Vagina (tissue), 2 donors: ENCODE measurements at places on chromosomes 4 and X.

- no peak for DNase-seq
Observed at GRCh38 chrX:6175914-6176313, 52.8 kb downstream of the NLGN4X start.

DNA sequence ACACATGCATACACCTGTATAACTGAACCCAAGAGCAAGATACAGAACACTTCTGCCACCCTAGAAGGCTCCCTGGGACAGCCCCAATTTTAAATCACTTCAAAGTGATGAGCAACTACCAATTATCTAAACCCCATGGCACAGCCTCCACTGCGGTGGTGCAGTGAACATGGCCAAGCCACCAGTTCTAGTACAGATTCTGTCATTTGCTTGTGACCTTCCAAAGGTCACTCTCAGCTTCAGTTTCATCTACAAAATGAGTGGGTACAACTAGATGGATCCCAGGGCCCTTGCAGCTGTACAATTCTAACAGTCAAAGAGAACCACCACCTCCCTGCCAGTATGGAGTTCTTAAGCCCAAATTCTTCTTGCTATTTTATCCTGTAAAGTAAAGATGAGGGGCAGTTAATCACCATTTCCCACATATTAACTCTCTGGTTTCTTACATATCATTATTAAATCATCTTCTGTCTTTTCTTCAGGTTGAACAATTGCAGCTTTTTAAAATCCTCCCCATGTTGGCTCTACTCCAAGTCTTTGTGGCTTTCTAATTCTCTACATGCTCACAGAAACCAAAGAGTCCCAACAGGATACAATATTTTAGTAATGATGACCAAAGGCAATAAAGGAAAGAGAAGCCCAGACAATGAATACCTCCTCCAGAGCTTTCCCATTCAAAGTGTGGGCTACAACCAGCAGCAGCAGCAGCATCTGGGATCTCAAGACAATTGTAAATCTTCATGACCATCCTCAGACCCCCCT, 39.0 kb upstream of the GPM6B start:
- DNase-seq, result no peak

DNA sequence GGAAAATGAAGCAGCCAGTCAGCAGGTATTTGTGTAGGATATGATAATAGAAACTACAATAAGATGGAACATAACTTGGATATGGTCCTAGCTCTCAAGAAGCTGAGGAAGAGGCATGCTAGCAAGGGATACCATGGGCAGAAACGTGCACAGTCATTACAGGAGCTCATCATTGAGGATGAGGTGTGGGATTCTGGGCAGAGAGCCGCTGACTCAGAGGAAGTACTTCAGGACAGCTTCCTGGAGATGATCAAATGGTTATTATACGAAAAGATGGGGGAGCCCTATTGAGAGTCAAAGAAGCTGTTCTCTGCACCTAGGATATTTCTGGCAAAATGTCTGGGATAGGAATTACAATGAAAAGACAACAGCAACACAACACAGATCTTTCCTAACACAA, 116.0 kb upstream of the PDE5A start:
- DNase-seq, result no peak

DNA sequence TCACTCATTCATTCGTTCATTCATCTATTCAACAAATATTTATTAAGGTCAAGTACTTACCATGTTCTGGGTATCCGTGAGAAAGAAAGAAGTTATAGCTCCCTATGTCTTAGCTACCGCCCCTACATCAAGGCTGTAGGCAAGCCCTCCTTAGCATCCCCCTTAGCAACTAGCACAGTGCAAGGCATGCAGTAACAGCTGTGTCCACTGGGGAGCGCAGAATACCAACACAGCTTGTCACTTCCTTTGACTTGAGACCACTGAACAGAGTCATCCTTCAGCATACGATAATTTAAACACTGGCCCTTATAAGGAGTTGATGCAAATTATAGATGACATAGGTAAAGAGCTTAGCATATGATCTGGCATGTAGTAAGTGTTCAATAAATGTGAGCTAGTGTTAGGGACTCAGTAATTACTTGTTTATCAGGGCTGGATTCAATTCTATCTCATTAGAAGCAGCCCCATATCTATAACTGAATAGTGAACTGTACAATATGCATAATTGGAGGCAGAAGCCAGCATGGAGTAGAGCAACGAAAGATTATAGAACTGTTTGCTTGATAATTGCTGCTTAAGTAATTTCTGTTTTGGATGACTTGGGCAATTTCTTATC, 8.7 kb downstream of the KIAA1210 start:
- DNase-seq, result no peak

GRCh38 chrX:141638550-141638949, 49.0 kb downstream of the SPANXA2 start:
- DNase-seq, result no peak

GRCh38 chrX:153905481-153906095, 1.1 kb downstream of the AVPR2 start:
- DNase-seq, result no peak

DNA sequence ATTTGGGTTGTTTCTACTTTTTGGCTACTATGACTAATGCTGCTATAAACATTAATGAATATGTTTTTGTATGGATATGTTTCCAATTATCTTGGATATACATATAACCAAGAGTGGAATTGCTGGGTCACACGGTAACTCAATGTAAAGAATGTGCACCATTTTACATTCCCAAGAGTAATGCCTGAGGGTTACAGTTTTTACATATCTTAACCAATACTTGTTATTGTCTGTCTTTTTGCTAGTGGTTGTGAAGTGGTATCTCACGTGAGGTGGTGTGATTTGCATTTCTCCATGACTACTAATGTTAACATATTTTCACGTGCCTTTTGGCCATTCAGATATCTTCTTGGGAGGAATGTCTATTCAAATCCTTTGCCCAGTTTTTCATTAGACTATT, 200.3 kb upstream of the MAB21L2 start:
- DNase-seq, result no peak

- no peak for DNase-seq
Observed at GRCh38 chrX:124226129-124226528, 106.3 kb upstream of the TEX13D start.

- DNase-seq, result no peak
Observed at GRCh38 chrX:67207912-67208311, 335.9 kb upstream of the AR start.

- no peak for DNase-seq
Observed at GRCh38 chr4:185550933-185551332, 15.6 kb upstream of the PDLIM3 start.

GRCh38 chr4:39883646-39884045, 94.1 kb downstream of the PDS5A start:
- no peak for DNase-seq

GRCh38 chr4:42281324-42282020, 115.8 kb upstream of the SHISA3 start:
- DNase-seq, result no peak

- no peak for DNase-seq
Observed at GRCh38 chrX:154396973-154397887, 947 bp upstream of the RPL10 start.

- DNase-seq, result no peak
Observed at GRCh38 chr4:21888195-21888976, 60.2 kb downstream of the KCNIP4 start.

DNA sequence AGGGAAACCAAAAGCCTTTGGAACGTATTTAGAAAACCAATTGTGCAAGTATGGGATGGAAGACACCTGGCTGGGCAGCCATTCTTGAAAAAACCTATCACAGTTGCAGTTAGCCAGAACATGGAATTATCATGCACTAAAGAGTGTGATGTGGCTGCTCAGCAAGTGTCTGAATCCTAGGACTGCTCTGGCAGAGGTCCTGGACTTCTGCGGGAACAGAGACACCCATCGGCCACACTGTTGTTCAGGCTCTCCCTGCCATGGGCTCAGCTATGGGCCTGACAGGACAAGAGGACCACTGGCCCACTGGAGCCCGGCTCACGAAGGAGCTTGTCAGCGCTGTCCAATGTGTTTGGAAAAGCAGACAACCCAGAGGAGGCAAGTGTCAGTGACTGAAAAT, 115.7 kb upstream of the GPC4 start:
- DNase-seq, result no peak

DNA sequence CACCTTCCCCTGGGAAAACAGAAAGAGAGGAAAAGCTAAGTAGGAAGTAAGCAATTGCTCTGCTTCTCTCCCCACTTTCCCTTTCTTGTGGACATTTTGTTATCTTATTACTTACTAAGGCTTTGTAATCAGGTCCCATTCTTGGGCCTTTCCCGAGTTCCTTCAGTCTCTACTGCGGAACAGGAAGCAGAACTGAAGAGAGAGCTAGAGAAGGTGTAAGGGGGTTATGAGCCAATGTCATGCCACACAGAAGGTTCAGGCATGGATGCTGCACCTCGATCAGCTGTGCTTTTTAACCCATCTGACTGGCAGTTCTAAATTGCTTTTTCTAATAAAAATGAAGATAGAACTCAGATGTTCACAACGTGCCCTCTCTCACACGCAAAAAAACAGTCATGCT, 83.6 kb downstream of the MID1 start:
- DNase-seq, result no peak

- no peak for DNase-seq
Observed at GRCh38 chr4:84967243-84967690, 777 bp upstream of the WDFY3 start.

DNA sequence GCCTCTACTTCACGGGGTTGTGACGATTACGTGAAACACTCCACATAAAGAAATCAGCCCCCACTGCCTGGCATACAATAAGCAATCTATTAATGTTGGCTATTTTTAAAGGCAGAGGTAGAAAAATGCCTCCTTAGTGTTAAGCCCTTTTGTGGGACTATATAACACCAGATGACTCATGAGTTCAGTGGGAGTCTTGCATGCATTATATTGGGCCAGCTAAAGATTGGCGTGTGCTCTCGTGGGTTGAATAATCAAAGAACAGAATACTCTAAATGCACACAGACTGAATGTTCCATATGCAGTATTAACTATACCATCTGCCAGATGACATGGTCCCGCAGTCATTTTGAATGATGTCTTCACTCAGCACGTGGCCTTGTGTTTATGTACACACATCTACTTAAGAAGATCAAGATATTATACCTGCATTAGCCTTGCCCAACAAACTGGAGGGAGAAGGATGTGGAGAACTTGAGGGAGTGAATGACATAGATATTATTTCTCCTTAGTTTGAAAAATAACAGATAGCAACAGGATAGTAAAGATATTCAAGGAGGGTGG, 85.0 kb upstream of the MYOZ2 start:
- DNase-seq, result no peak

DNA sequence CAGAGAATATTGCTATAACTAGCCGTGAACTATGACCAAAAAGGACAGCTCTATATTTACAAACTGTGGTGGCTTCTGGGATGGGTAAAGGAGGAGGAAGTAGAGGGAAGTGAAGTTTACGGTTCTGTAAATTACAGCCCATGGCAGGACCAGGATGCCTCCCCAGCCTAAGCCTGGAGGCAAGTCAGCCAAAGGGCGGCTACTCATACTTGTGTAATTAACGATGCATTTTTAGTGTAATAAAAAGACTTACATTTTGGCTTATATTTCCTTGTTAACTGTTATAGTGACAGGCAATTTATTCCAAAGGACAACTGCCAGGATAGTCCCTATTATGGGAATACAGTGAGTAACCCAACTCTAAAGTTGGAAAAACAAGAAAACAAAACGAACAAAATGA, 139.9 kb upstream of the OTUD4 start:
- no peak for DNase-seq

DNA sequence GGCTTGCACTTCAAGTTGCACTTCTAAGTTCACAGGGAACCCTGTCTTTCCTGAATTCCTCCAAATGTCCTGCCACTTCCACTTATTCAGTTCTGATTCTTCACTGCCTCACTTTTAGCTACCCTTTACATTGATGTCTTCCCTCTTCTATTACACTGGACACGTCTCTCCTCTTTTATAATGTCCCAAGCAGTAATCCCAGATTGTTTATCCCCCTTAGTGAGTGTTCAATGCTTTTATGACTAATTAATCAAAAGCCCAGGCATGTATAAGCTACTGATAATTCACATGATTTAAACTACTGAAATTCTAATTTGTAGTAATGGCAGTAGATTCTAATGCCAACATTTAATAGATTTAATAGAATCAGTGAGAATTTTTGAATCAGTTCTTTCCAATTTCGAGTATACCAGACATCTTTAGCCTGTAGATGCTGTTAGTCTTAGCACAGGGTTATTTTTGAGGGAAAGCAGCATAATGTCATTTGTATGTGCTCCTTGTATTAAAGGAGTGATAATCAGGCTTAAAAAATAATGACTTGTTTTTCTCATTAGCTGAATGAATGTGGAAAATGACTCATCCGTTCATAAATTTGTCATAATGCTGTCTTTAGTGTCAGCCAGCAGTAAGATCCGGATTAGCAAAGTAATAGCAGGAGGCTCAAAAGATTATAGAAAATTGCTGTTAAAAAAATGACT, 703.1 kb downstream of the CENPC start:
- no peak for DNase-seq

DNA sequence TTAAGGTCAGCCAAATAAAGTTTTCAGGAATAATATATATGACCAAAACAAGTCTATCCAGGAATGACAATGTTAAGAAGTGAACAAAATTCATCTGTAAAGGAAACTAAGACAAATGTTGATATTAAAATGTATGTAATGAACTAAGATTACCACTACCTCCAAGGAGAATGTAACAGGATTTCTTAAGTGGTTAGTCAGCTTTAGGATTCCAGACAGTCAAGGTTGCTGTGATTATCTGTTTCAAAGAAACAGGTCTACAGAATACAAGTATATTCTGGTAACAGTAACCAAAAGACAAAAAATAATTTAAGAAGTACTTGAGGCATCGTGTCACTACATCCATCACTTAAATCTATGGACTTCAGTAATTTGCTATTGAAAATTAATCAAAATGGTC, 172.8 kb downstream of the SCFD2 start:
- no peak for DNase-seq

GRCh38 chr4:153241970-153242838, 38.0 kb downstream of the TRIM2 start:
- no peak for DNase-seq

GRCh38 chr4:102103368-102103767, 241.9 kb downstream of the SLC39A8 start:
- no peak for DNase-seq

GRCh38 chr4:10438924-10439323, 18.3 kb downstream of the ZNF518B start:
- no peak for DNase-seq

GRCh38 chr4:15368856-15369255, 59.0 kb upstream of the C1QTNF7 start:
- no peak for DNase-seq

DNA sequence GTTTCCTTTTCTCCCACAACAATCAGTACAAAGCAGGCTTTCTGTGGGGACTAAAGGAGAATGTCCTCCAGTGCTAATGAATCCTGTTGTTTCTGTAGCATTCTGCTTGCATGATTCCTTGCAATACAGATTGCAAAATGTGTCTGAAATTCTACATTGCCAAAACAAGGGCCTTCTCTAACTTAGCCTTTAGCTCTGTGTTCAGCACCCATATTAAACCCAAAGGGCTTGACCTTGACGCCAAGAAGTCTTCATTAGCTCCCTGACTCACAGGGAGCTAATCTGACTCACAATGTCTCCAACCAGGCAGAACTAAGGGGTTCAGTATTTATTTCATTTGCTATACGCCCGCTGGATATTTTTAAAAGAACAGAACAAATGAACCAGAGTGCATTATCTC, 241.4 kb upstream of the CLNK start:
- no peak for DNase-seq
